ENCODE measurements at places on chromosomes 3 and 15.
A peak's percentile ranks its signal among the peaks of the same experiment; 100 is the strongest.

DNA sequence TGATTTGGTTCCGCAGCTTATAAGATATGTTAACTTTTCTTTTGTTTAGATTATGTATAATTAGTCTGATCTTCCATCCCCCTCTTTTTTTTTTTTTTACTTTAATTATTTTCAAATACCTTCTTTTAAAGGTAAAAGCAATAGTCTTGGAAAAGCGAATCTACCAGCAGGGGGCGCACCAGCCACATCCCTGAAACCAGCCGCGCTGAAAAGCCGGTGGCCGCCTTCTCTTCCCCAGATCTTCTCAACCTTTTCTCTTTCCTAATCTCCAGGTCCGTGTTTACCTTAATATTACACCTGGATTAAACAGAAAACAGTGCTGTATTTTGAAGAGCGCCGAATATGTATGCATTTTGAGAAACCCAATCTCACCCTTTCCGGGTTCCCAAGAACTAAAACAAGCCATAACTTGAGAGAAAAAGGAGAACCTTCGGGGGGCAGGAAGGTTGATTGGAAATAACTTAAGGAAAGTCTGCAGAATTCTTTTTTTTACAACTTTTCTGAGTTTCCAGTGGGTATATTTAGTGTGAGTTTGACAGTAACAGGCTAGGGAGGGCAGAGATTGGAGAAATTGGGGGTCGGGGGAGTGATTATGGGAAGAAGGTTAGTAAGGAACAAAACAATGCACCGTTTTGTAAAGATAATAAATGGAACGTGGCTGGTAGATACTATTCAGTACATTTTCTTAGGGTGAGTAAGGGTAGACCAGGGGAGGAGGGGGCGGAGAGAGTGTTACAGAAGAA, 2.0 kb upstream of the SOX2 start:
- DNase-seq: peak; percentile 41

DNA sequence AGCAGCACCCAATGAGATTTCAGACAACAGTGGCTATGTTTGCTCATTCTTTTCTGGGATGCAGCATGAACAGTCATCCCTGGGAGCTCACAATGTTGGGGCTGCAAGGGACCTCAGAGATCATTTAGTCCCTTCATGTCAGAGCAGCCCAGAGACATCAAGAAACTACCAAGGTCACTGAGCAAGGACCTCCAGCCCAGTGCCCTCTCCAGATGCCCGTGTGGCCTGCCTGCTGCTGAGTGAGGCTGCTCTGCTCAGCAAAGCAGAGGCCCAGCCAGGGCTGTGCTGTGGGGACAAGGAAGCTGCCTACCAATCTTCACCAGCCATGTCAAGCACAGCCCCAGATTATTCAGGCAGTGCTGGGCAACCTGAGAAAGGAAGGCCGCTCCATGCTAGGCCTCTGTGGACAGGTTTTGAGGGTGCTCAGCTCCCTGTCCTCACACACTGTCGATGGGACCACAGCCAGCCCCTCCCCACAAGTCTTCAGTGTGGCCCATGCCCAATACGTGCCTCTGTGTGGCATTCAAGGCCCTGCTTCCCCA, 99.7 kb downstream of the DAPK2 start:
- no peak for DNase-seq

DNA sequence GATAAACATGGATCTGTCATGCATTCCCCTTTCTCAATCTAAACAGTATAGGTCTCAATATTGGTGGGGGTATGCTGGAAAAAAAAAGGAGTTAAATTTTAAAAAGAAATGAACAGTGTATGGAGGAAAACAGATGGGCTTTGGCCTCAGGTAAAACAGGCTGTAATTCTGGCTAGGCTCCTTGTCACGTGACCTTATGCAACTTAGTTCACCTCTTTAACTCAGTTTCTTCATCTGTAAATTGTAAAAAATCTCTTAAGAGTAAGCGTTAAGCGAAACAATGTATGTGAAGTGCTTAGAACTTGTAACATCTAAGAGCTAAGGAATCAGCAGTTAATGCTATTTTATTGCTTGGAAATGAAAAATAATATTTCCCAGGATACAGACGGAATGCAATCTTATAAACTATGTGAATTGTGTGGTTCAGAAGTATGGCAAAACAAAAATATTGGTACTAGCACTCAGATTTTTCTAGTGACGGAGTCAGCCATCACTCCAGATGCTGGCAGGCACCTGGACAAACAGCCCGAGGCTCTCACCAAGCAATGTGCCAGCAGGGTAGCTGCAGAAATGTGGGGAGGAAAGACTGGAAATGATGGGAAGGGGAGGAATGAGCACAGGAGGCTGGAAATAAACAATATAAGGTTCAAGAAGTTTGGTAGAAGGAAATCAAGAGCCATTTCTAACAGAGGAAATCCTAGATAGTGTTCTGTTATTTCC, 172.8 kb downstream of the USP13 start:
- DNase-seq: no peak

DNA sequence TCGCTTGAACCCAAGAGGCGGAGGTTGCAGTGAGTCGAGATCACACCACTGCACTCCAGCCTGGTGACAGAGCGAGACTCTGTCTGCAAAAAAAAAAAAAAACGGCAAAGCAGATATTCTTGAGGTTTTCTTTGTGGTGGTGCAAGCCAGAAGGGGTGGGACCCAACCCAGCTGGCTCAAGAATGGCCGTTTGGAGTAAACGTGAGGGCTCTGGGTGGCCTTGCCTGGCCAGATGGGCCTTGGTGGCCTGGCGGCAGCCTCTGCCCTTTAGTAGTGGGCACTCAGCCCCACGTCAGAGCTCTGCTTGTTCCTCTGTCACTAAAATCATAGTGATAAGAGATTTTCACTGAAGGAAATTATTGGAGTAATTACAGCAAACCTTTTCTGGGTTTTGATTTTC, 50.5 kb downstream of the ATP1B3 start:
- DNase-seq: no peak

DNA sequence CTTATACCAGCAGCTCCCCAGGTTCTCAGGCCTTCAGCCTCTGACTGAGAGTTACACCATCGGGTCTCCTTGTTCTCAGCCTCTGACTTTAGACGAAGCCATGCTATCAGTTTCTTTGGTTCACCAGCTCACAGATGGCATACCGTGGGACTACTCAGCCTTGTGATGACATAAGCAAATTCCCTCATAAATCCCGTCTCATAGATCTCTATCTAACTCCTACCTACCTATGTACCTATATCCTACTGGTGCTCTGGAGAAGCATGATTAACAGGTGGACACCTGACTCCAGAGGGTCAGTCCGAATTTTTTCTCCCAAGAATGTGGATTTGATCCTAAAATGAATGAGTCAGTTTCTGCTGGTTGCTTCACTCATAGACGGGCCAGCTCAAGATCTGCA, 59.1 kb upstream of the CDV3 start:
- no peak for DNase-seq

DNA sequence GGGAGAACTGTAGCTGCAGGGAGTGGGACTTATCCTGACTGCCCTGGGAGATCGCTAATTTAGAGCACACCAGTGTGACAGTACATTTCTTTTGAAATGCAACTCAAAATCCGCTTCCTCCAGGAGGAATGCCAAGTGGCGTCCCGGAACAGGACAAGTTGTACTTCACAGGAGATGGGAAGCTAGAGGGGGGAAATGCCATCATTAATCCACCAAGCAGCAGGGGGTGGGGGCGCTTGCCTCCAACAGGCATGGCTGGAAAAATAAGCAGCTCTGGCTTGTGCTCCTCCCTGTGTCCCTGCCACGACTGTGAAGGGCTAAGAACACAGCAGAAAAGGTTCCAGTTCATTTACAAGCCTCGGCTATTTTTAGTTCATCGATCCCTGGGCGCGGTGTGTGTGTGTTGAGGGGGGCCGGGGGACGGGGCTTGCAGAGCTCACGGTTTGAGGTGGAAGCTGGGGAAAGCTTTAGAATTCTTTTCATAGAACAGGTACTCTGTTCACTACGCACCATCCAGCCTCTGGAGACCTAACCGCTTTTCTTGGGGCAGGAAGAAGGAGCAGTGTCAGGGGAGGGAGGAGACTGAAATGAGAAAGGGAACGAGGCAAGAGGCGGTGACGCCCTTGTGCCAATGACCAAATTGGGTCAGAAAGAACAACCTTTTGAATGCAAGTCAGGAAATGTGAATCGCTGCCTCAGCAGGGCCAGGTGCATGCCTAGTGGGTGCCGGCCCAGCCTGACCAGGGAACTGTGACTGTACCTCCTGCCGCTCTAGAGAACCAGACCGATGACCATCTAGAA, 51.8 kb upstream of the DGKG start:
- DNase-seq: peak; percentile 11

- no peak for DNase-seq
These were observed 108.4 kb downstream of the MINAR1 start for GRCh38 chr15:79540551-79540950.

- peak; percentile 86 for DNase-seq
These were observed 298.6 kb downstream of the ADAMTS17 start for GRCh38 chr15:100043068-100043641.
